ENCODE measurements at places on chromosomes 16 and 17. TPM values are rescaled to one million over a fixed set of nuclear protein-coding genes. Genes with fewer than 3 reads are reported as not detected.

Gene TLCD3B
- not detected for total RNA-seq

Gene ADAMTS18
- total RNA-seq = not detected

Gene CNTROB
- total RNA-seq = 12.0 TPM

Gene MFSD6L
- total RNA-seq = not detected

Gene ERI2
- 9.8 TPM for total RNA-seq

Gene ELP5
- 57.5 TPM for total RNA-seq

Gene PRSS33
- total RNA-seq = not detected

Gene TMEM88
- total RNA-seq = 14.7 TPM

DNA sequence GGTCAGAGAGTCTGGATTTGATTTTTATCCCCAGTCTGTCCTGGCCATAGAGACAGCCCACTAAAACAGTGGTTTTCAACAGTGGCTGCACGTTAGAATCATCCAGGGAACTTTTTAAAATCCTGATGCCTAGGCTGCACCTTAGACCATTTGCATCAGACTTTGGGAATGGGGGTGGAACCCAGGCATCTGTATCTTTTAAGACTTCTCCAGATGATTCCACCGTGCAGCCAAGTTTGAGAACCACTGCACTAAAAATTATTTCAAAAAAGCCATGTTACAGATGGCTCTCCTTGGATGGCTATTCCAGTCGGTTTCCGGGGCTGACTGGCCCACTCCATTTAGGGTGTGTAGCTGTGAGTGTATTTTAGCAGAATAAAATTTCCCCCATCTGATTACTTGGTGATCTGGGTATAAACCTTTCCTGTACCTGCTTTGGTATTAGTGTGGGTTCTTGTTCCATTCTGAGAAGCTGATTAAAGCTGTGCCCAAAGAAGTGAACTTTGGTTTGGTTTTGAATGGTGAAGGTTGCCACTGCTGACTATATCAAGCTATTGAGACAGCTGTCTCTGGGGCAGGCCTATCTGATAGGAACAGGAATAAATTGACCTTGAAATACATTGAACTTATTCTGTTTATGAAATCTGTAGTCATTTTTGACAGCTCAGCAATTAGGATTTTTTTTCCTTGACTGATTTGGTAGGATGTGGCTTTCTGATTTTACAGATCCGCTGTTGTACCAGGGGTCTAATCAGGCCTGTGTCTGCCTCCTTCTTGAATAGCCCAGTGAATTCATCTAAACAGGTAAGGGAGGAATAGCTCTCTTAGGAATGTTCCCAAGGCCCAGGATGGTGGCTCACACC lies 1.3 kb downstream of the ATP5MC1 start:
- no peak for DNase-seq

- no peak for DNase-seq
These were observed 66.4 kb upstream of the SMIM36 start for GRCh38 chr17:55577687-55578086.

- no peak for DNase-seq
These were observed 42.7 kb downstream of the DYNLRB2 start for GRCh38 chr16:80583466-80583865.

- DNase-seq = no peak
These were observed 7.3 kb upstream of the CAPNS2 start for GRCh38 chr16:55559233-55559632.

DNA sequence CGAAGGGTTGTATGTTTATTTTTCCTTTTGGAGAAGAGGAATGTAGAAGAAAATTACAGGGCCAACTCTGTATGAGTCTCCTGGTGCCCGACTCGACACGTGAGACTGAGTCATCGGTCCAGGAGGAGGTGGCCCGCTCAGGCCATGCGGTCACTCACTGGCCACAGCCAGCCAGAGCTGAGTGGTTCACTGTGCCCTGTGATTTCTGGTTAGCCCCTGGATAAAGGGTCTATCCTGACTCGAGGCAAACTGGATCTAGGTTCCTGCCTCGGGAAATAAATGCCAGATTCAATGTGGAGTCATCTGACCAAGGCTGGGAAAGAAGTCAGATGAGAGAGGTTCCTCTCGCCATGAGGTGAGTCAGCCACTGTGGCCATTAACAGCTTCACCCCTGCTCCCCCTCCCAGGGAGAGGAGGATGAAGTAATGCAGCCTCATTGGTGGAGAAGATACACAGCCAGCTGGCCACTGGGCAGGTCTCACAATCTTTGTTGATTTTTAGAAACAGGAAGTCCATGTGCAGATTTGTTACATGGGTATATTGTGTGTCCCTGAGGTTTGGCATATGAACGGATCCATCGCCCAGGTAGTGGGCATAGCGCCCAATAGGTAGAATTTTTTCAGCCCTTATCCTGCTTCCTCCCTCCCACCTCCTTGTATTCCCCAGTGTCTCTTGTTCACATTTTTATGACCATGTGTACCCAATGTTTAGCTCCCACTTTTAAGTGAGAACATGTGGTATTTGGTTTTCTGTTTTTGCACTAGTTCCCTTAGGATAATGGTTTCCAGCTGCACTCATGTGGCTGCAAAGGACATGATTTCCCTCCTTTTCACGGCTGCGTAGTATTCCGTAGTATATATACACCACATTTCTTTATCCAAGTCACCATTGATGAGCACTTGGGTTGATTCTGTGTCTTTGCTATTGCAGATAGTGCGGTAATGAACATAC lies 21.7 kb upstream of the USP36 start:
- DNase-seq = peak; percentile 79

GRCh38 chr17:29045734-29046472 lies 3.0 kb downstream of the PIPOX start:
- DNase-seq = no peak

DNA sequence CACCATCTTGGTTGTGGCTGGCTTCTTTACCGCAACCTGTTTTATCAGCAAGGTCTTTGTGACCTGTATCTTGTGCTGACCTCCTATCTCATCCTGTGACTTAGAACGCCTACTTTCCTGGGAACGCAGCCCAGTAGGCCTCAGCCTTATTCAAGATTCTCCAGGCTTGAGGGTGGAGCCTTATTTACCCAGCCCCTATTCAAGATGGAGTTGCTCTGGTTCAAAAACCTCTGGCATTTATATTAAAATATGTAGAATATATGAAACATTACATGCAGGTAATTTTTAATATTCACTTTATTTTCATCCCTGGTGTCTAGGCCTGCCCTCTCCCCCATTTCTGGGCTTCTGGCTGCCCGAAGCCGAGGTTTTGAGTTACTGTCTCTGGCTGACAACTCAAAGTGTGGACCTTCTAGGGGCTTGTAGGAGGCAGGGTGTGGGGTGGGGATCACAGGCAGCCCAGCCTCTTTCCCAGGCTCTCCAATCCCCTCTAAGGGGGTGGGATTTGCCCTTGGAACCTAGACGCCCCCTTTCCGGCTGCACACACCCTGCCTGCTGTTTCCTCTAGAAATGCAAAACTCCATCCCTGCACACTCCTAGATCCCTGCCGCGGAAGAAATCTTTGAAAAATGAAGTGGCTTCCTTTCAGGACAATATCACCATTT lies 152.0 kb downstream of the KCNJ12 start:
- peak; percentile 61 for DNase-seq

GRCh38 chr16:30521476-30521872 lies 4.9 kb downstream of the ZNF768 start:
- DNase-seq = no peak

DNA sequence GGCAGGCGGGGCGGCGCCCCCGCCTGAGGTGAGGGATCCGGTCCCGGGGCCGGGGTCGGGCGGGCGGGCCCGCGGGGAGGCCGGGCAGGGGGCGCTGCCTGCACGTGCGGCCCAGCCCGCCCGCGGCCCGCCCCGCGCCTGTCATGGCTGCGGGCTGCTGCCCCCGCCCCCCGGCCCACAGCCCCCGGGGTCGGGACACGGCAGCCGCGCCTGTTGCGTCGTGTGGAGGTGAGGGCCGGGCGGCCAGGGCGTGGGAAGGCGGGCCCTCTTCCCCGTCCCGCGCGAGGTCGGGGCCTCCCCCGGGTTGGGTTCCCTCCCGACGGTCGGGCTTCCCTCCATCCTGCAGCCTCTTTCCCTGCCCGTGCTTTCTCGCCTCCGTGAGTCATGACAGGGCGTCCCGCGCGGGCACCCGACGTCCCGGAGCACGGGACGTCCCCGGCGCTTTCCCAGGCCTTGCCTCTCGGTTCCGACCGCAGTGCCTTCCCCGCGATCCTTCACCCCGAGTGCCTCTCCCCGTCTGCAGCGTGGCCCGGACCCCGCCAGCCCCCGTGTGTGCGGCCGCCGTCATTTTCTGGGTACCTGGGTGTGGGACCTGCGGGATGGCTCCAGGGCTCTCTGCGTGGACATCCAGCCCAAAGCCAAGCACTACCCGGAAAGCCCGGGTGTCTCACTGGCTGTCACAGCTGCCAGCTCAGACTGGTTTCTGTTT lies 76.7 kb downstream of the CHD9 start:
- DNase-seq = peak; percentile 83

- no peak for DNase-seq
These were observed 2.9 kb downstream of the TMEM170A start for GRCh38 chr16:75461575-75461974.

GRCh38 chr16:75024594-75024993 lies 25.8 kb downstream of the ZNRF1 start:
- DNase-seq = no peak

DNA sequence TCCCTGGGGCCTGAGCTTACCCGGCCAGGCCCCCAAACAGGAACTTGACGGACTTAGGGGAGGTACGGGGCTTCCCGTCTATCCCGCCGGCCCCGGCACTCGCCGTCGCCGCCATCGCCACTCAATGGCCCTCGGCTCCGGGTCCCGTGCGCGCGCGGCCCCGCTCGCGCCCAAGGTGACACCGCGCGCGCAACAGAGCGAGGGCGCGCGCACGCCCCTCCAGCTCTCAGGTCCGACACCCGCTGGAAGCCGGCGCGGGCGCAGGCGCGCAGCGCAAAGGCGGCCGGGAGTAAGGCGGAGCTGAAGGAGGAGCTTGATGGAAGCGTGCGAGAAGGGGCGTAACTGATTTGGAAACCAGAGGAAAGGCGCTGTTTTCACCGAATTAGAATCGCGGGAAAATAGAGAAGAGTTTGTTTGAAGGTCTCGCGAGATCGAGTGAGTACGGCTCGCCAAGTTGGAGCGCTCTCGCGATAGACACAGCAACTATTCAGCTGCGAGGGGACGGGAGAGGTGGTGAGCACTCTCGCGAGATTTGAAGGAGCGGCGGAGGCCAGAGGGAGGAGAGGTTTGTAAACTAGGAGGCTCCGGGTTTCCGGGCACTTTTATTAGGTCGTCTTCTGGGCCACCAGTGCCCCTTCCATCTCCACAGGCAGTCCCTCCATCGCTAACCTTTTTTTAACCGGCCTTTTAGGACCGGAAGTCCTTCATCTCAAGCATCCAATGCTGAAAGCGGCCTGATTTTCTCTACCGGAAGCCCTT lies at the start of the genes RNF167 and SLC25A11:
RNF167 (plus strand) TSS at position 473 of the 759 bp plus-strand sequence. CDS start 642 bp downstream, outside the sequence.
SLC25A11 (minus strand) TSS at position 251 of the 759 bp plus-strand sequence; CDS start at position 115, 136 bp downstream.
- DNase-seq = peak; percentile 97

- peak; percentile 24 for DNase-seq
These were observed 153.6 kb downstream of the KATNIP start for GRCh38 chr16:27703545-27703944.

DNA sequence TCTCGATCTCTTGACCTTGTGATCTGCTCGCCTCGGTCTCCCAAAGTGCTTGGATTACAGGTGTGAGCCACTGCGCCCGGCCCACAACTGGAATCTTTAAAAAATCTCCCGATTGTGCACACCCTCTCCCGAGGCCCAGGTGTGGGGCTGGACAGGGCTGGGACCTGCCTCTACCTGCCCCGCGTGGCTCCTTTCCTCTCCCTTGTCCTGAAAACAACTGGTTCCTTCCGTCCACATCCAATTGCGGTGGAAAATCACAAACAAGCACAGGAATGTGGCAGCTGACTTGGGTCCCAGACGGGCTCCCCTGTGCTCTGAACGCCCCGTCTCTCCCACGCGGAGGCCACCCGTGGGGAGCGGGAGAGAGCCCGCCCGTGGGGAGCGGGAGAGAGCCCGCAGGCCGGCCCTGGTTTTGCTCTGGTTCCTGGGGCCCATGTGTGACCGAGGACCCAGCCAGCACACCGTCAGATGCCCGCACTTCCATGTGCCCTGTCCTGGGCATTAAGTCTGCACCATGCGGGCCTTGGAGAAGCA lies 3.0 kb upstream of the TMEM204 start:
- no peak for DNase-seq

DNA sequence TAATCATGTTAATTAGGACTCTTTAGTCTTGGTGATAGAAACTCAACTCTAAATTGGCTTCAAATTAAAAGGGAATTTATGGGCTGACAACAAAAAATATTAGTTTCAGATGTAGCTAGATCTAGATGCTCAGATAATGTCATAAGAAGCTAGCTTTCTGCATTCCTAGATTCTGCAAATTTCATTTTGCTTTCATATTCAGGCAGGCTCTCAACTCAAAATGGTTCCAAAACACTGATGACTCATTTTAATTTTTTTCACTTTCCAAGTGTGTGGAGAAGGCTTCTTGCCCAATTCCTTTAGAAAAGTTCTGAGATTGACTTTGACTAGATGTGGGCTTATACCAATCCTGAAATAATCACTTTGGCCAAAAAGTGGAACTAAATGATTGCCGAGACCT lies 236.7 kb upstream of the GOT2 start:
- no peak for DNase-seq

GRCh38 chr17:1034652-1035210 lies 37.8 kb downstream of the TIMM22 start:
- no peak for DNase-seq
